ENCODE measurements at places on chromosomes 1 and 21.
A peak's percentile ranks its signal among the peaks of the same experiment; 100 is the strongest.

DNA sequence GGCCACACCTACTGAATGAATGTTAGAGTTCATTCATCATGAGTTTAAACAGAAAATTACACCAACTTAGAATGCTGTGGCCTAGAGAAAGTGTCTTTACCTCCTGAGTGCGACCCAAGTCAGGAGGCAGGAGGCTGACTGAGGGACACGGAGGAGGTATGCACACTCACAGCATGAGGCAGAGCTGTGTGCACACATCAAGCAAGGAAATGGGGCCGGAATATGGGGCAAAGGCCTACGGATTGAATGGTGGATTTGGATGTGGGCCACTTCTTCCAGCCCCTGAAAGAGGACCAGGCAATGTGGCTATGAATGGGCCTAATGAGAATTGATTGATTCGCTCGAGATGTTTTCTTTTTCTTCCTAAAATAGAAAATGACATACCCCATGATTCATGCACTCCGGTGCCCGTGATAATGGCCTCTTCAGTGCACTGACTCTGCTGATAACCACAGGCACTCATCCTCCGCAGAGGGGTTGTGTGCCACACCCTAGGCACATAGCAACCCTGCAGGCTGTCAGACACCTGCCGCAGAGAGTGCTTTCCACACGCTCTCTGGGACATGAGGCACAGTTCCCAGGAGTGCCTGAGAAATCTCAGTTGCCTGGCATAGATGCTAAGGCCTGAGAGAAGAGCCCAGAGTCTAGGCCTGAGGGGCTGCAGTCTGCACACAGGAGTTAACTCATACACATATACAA, 155.5 kb downstream of the GLUL start:
- DNase-seq, result no peak

DNA sequence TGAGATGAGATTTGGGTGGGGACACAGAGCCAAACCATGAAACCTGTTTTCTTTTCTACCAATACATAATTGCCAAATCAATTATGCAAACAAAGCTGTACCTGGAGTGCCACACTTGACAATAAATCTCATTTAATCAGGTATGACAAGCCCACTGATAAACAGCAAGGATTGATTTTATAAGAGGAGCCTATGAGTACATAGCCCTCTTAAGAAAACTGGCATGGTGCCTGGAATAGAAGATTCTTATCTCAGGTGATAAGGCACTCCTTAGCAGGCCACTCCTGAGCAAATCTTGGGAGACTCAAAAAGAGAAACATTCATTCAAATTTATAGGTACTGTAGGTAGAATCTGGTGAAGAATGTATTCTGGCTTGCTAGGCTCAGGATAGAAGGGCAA, 28.6 kb upstream of the PDE4B start:
- no peak for DNase-seq

DNA sequence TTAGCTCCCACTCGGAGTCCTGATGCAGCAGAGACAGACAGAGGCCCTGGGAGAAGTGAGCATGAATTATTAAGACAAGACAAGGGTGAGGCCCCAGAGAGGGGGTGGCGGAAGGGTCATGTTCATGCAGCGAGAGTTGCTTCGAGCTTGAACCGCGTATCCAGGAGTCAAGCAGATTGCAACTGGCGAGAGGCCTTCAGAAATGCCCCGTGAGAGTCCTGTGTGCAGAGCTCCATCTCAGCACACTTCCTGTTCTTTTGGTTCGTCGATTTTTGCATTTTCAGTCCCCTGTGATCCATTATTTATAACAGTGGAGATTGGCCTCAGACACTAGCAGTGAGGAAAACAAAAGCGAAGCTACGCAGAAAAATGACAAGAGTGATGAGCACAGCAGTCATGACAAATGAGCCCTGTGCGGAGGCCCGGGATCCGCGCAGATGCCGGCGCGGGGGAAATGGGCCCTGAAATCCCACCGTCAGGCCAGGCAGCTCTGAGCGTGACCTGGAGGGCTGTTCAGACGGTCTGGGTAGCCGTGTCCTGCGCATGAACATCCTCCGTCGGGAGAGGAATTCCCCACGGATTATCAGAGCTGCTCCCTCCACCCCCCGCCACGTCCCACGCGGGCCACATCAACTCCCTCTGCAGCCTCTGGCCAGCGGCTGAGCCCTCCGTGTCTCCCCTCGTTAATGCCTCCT, 15.0 kb downstream of the PDE9A start:
- no peak for DNase-seq

DNA sequence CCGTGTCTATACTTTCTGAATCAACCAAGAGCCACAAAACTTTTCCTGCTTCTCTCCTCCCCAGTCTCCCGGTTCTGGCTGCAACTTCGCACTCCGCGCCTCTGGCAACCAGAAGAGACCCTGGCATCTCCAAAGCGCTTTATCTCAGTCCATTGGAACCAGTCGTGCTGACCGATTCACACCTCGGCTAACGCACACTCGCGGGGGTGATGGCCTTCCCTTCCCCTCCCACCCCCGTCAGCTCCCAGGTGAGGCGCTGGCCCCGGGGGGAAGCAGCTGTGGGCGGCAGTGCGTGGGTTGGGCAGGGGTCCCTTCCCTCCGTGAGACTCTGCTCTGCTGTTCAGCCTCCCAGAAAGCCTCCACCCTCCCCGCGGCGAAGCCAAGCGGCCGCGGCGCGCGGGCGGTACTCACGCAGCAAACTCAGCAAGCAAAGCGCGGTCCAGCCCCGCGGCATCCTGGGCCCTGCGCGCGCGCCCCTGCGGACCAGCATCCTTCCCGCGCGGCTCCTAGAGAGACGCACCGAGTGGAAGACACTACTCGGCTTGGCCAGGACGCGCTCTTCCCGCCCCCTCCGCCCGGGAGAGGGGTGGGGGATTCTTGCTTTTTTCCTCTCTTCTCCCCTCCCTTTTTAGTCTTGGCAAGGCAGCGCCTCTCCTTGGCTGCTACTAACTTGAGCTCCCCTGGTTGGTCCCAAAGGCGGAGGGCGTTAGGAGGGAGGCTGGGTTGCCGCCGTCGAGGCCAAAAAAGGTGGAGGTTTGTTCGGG, at the start of gene CD34:
Gene CD34 (minus strand): TSS at position 535 of the 764 bp plus-strand sequence. CDS start 45 bp downstream, at position 490.
- DNase-seq, result no peak

DNA sequence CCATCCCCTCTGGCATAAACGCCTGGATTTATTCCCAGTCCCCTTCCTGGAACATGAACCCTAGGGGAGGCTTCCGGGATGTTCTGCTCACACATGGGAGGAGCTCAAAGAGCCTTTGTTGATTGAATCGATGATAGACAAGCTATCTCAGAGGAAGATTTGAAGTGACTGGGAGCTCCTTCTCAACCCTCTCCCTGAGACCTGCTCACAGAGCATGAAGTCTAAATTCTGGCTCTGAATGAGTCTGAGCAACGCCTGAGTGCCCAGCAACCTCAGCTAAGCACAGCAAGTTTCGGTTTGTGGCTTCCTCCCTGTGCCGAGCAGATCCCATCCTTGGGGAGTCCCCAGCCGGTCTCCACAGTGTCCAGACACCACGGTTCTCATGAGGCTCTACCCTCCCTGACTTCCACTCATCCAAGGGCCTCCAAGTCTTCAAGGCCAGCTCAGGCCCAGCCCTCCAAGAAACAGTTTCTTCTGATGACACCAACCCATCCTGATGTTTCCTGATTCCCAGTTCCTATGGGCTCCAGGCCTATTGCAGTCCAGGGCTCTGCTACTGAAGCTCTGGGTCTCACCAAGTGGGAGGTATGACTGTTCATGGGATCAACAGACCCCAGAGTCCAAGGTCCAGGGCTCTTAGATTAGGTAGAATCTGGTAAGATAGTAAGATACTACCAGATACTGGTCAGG, 190.8 kb downstream of the DYRK1A start:
- no peak for DNase-seq

DNA sequence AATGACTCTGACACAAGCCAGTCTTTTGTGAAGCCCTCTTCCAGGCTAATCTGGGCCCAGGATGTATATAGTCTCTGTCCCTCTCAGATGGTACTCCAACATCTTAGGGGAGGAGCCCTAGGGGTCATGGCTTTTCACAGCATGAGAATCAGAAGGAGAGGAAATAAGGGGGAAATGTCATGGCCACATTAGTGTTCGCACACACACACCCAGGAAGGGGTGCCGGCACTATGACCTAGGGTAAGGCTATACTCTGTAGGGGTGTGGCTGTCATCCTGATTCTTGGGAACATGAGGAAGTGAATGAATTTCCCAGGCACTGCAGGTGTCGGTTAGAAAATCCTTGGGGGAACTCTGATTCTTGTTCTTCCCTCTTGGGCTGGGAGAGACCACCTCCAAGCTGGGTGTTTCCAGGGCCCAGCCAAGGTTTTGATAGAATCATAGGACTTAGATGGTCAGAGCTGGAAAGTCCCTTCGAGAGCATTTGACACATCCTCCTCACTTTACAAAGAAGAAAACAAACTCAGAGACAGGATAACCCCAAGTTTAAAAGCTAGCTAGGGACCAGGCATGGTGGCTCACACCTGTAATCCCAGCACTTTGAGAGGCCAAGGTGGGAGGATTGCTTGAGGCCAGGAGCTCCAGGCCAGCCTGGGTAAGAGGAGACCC, 22.0 kb downstream of the GFI1 start:
- no peak for DNase-seq

DNA sequence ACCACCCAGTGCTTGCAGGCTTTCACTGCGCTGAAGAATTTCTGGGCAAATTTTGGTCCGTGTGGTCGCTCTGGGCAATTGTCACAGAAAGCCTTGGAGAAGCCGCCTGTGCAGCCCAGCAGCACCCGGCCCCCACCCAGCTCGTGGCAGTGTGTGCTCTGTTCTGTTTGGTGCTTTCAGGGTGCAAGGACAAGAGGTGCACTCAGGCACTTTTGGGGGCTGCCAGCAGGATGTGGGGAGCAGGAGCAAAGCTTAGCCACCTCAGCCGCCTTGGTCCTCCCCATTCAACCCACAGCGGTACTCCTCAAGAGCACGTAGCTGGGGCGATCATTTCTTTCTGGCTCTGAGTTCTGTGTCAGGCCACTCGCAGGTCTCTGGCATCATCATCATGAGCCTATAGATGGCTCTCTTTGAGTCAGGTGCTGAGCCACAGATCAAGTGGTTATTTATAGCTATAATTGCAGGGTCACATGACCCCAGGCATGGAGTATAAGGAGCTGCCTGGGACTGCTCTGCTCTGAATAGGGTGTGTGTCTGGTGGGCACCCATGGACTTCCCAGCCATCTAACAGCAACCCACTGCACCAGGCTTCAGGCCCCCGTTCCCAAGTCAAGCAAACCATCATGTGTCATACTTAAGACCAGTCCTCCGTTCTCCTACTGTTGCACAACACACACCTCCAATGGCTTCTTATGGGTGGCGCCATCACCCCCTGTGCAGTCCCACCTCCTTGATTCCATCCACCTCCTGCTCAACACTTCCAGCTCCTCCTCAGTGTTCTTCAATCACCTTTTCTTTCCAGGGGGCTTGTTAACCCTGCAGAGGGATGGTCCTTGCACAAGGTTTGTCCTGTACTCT, 18.1 kb upstream of the TENT5C start:
- no peak for DNase-seq

DNA sequence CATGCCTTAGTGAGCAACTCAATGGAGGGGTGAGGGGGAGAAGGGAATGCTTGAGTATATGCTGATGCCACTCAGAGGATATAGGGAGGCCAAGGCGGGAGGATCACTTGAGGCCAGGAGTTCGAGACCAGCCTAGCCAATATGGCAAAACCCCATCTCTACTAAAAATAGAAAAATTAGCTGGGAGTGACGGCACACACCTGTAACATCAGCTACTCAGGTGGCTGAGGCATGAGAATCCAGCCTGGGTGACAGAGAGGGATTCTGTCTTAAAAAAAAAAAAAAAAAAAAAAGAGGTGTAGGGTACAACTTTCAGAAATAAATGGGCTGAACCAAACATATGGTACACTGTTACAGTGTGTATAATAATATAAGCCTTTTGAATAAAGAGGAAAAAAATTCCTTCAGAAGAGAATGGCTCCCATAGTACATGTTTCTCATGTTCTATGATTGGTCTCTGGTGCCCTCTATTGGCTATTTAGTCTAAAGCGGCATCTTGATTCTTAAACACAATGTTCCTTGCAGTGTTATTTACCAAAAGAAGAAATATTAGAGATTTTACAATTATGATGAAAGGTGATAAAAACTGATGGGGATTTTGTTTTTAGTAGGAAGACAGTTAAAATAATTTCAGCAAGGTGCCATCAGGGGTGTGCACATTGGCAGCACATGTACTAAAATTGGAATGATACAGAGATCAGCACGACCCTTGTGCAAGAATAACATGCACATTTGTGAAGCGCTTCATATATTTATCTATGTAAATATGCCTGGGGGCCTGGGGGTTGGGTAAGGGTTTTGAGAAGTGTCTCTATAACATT, 109.8 kb downstream of the PATJ start:
- peak; percentile 46 for DNase-seq

DNA sequence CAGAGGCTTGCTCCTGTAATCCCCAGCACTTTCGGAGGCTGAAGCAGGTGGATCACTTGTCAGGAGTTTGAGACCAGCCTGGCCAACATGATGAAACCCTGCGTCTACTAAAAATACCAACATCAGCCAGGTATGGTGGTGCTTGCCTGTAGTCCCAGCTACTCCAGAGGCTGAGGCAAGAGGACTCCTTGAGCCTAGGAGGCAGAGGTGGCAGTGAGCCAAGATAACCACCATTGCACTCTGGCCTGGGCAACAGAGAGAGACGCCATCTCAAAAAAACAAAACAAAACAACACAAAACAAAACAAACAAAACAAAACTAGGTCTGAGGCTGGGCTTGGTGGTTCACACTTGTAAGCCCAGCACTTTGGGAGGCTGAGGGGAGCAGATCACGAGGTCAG, 38.7 kb upstream of the RAP1GAP start:
- no peak for DNase-seq

DNA sequence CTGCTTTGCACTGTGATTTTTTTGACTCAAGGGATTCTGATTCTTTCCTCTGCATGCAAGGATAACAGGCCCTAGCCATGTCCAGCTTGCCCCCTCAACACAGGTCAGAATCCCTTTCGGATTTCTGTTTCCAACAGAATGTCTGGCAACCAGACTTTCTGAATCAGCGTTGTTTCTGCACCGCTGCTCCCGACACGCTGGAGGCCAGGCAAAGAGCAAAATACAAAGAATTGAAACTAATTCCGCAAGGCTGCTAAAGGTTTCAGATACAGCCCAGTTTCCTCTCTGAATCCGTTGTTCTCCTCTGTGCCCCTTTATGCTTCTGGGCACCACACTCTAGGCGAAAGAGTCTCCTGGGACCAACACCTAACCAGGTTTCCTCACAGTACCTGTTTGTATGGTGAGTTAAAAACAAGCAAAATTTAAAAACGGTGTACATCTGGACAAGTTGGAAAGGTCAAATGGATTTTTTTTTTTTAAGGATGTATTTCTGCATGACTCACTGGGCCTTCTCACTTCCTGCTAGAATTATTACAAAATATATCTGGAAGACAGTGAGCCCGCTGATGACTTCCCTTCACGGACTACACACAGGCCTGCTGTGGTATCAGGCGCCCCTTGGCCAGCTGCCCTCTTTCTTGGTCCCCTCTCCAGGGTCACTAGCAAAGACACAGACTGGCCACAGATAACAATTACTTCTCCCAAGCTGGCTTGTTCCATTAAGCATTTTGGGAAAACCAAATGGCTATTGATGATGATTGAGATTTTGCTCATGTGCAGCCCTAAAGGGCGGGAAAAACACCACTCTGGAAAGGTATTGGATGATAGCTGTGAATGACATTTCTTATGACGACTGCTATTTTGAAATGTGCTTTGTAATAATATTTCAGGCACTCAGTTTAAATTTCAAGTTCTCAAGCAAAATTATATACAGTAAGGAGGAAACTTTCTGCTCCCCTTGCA, 118.3 kb downstream of the TGFB2 start:
- no peak for DNase-seq

Measured in GM04504 (cell line).